ENCODE measurements at places on chromosomes 12 and 14. TPM values are rescaled to one million over a fixed set of nuclear protein-coding genes. Genes with fewer than 3 reads are reported as not detected.

- peak; percentile 38 for DNase-seq
Observed at GRCh38 chr12:52037248-52037861, 13.9 kb upstream of the NR4A1 start.

DNA sequence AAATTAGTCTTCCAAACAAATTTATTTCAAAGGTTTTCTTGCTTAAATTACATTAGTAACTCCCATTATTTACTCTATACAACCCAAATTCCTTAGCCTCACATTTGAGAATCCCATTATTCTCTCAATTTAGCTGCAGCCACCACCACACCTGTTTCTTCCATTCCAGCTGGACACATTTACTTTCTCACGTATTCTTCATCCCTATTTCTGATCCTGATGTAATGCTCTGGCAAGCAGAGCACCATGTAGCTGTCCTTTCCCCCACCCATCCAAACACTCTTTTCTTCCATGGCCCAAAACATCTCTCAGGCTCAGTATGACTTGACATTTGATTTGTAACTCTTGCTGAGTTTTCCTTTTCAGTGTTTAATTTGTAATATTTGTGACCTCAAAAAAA, 240.2 kb upstream of the CLEC14A start:
- DNase-seq, result no peak

DNA sequence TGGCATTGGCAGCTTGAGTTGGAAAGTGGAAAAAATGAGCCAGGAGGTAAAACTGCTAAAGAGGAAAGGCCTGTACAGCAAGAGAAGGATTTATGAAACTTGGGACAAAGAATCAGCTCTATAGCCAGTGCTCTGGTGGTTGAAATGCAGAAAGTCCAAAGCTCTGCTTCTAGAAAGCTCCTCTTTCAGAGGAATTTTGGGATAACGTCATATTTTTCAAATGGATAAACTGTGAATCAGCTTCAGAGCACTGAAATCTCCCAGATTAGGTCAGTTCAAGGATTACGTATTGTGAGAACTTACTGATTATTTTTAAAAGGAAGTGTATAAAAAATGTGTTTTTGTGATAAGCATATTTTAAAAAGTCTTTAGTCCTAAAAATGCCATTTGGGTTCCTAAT, 203.1 kb upstream of the CNOT2 start:
- no peak for DNase-seq

DNA sequence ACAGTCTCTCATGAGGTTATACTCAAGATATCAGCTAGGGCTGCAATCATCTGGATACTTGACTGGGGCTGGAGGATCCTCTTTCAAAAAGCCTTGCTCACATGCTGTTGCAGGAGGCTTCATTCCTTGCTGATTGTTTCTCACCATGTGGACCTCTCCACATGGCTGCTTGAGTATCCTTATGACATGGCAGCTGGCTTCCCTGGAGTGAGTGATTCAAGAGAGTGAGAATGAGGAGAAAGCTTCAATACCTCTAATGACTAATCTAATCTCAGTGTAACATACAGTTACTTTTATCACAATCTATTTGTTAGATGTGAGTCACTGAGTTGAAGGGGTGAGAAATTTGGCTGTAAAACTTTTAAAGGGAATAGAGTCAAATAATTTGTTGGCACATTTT, 14.4 kb upstream of the SDR39U1 start:
- DNase-seq, result no peak

DNA sequence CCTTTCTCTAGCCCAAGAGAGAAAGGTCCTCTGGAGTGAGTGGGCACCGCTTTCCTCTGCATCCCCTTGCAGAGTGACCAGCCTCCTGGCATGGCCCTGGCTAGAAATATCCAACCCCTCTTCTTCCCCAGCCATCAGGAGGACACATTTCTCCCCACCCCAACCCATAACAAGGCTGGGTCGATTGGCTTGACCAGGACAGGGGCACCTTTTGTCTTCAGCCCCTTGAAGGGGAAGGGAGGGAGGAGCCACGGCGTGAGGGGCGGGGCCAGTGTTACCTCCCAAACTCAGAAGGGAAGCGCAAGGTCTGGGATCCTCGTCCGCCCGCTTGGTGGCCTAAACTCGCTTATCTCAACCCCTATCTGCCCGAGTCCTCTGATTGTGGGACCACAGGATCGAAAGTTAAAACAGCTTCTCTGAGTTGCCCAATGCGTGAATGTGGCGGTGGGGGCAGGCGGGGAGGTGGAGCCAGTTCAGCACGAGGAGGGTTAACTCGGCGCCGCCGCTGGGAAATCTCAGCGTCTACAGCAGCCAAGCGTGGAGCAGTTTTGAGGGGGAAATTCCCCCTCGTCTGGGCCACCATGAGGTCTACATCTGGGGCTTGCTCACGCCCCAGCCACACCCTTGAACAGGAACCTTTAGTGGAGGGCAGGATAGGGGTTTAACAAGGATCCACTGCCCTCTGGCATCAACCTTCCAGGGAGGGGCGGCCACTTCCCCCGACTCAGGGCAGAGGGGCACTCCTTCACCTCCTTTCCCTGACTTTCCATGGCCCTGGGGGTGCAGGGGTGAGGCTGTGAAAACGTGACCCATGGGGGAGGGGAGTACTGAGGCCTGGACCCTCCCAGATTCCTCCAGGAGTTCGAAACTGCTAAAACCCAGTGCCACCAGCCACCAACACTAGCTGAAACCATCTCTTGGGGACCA, 795 bp downstream of the STAT6 start:
- peak; percentile 77 for DNase-seq

DNA sequence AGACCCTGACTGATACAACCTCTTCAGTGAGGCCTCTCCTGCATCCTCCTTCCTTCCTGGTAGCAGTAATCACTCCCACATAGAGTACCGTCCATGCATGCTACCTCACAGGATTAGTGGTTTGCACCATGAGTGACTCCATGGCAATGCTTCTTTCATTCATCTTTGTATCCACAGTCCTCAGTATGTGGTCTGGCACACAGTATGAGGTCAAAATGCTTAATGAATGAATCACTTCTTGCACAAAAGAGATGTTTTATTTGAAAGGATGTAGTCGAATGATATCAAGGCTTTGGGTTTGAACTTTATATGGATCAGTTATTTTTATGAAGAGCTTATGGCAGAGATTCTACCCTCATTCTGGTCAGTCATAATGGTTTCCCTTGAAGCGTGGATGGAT, 42.2 kb downstream of the KCNA5 start:
- peak; percentile 5 for DNase-seq

DNA sequence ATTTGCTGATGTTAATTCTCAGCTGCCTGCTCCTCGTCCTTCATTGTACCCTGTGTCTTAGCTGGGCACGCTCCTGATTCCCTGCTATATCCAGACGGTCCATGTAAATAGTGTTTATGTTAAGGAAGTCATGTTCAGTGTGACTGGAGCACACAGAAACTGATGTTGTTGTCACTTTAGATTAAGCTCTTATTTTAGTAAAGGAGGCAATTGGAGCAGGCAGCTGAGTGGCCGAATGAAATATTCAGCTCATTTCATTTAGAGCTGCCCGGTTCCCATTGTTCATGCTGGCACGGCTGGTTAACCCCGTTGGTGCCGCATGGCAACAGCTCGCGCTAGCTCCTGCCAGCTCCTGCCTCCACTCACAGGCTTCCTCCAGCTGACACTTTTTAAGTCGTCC, 446.8 kb upstream of the SOX5 start:
- DNase-seq, result no peak

DNA sequence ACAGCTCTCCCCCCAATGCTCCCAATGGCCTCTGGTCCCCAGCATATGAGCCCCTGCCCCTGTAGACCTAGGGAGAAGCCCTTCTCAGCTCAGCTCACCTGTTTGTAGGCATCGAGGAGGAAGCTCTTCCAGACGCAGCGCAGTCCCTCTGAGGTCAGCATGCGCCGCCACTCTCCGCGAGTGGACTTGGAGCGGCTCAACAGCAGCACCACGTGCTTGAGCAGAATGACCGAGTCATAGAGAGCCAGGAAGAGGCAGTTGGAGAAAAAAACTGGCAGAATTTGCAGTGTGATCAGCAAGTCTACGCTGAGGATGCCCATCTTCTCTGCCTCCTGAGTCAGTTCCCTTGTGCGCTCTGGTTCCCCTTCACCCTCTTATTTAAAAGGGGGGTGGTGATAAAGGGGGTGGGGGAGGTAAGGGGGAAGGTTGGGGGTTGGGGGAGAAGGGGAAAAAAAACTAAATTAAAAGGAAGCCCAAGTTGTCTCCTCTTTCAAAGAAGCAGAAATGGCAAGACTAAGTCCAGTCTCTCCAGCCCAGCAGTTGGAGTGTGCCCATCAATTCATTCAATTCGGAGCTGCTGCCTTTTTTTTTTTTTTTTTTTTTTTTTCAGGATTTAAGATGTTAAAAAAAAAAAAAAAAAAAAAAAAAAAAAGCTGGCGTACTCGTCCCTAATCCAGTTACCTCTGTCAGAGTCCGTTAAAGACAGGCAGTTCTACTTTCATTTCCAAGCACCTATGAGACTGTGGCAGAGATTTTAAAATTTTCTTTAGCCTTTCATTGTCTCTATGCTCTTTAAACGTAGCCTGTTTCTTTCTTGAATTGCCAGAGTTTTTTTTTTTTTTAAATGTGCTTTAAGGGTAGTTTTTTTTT, at the start of gene DIO2:
TSS of gene DIO2 (minus strand) at position 352 of the 870 bp plus-strand sequence. CDS start at position 320, 32 bp downstream.
- DNase-seq, result peak; percentile 9

GRCh38 chr14:34680806-34681479, 33.5 kb downstream of the CFL2 start:
- no peak for DNase-seq

- no peak for DNase-seq
Observed at GRCh38 chr12:119130523-119130922, 48.2 kb upstream of the HSPB8 start.

- DNase-seq, result no peak
Observed at GRCh38 chr14:20277409-20277808, 28.3 kb downstream of the TTC5 start.

DNA sequence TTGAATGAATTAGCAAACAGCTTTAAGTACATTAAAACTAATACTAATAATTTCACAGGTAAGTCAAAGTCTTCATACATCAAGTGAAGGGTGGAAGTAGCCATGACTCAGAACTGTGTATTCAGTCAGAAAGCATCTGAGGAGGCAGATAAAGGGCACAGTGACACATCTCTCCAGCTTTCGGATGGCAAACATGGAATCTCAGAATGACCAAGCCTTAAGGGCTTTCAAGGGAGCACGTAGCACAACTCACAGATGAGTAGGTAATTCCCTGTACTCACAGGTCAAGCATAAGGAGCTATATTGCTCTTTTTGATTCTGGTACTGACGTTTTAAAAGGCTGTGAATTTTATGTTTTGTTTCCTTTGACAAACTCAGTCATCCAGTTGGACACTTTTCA, 56.0 kb downstream of the MDGA2 start:
- DNase-seq, result no peak

DNA sequence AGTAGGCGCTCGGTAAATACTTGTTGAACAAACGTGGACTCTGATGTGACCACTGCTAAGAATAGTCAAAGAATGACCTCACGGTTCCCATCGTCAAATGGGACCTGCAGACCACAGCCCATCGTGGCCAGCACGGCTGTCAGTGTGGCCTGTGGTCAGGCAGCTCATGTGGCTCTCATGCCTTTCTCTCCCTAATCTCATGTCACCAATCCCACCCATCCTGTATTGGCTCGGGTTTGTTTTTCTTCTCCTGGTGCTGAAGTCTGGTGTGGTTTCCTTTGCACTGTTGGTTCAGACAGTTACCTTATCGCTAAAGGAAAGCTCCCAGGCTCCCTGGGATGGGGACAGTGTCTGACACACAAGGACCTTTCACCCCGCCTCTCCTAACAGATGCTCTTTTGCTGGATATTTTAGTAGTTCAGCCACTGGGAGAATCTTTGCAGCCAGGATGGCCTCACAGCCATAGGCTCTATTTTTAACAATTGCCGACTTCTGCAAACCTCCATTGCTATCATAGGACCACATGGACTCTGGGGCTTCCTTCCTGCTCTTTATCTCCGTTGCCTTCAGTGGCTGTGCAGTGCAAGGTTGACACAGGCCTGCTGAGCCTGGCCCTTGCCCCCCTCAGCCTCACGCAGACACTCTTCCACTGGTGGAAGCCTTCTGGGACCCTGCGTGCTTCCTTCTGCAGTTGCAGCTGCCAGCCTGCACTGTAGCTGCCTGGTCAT, 293.1 kb upstream of the FKBP4 start:
- DNase-seq, result no peak

DNA sequence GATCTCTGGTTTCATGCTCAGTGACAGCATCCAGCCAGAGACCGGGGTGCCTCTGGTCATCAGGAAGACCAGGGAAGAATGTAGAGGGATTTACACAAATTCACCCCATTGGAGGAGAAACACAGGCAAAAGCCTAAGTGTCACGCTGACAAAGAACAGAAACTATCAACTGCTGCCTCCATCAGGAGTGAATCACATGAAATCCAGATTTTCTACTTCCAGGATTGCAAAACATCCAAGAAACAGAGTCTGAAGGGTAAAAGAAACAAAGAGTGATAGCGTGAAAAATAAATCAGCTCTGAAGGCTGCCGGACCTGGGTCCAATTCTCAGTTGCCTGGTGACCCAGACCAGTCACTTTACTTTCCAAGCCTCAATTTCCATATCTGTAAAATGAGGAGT, 136.1 kb upstream of the MAP1LC3B2 start:
- no peak for DNase-seq

- DNase-seq, result no peak
Observed at GRCh38 chr12:26131936-26132335, 7.1 kb upstream of the BHLHE41 start.

- DNase-seq, result no peak
Observed at GRCh38 chr12:100753837-100754236, 40.7 kb upstream of the ANO4 start.

GRCh38 chr12:54762390-54762789, 91.9 kb upstream of the MUCL1 start:
- no peak for DNase-seq

DNA sequence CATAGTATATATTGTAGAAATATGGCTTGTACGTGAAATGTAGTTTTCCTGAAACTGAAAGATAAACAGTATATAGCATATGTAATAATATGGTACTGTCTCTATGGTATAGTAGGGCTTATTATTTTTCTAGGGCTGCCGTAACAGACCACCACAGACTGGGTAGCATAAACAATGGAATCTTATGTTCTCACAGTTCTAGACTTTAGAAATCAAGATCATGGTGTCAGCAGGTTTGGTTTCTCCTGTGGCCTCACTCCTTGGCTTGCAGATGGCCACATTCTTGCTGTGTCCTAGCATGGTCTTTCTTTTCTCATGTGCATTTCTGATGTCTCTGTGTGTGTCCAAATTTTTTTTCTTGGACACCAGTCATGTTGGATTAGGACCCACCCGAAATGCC, 155.8 kb downstream of the TMTC2 start:
- DNase-seq, result no peak

GRCh38 chr14:43105305-43105704, 1401.8 kb downstream of the FSCB start:
- DNase-seq, result no peak

DNA sequence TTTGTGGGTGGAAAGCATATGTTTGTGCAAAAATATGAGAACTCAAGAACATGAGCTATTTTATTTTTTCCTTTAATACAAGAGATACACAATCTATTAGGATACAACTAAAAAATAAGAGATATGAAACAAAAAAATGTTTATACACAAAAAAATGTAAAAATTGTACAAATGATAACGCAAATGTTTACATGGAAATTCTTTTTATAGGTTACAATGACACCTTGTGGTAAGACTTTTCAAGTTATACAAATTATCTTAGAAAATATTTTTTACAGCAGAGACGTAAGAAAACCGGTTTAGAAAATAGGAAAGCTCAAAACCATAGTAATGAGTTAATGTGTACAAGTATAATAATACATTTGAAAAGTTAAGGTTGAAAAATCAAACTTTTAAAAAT, 25.5 kb downstream of the CEP83 start:
- DNase-seq, result peak; percentile 7

GRCh38 chr14:72545411-72546311, 348.2 kb downstream of the DPF3 start:
- no peak for DNase-seq

The OR4N5 gene
- not detected for total RNA-seq

The GALNT9 gene
- total RNA-seq, result 7.4 TPM

The EGLN3 gene
- 2.0 TPM for total RNA-seq

Measured in A673 (cell line).